ENCODE measurements at places on chromosomes 11 and 22. TPM values are rescaled to one million over a fixed set of nuclear protein-coding genes. Genes with fewer than 3 reads are reported as not detected.

Gene APOL4
- total RNA-seq: 0.20 TPM

Gene KRTAP5-5
- not detected for total RNA-seq

Gene BRSK2
- not detected for total RNA-seq

DNA sequence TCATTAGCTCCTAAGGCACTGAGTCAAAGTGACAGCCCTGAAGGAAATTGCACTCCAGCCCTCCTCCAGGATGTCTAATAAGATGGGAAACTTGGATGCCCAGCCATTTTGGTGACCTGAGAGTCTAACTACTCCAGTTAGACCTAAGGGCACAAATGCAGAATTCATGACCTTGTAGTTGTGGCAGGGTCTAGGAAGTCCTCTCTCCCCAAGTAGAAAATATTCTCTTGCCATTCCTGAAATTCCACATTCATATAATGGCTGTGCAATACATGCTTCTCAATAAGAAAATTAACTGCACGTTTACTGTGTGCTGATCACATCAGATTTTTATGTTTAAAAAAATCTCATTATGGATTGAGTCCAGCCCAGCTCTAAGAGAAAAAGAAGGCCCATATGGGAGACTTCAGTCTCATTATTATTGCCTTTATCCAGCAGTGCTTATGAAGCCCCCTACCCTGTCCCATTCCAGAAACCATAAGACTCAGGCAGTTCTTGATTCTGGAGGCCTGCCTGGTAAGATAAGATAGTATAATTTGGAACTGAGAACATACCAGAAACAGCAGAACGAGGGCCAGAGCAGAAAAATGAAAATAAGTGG is 133.7 kb upstream of the LDLRAD3 start:
- no peak for DNase-seq

DNA sequence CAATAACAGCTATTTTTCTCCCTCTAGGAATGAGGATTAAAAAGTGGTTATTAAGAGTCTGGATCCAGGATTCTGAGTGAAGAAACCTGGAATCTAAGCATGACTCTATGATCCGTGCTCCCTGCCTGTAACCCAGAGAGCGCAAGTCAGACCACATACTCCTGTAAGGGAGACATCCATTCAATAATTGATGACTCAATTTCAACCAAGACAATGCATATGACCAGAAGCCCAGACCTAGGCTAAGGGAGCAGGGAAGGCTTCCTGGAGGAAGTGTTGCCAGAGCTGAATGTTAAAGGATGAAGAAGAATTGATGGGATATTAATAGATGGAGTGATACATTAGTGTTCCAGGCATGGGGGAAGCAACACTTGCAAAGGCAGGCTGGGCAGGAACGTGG is 13.8 kb upstream of the PAMR1 start:
- DNase-seq: peak; percentile 31

- DNase-seq: no peak
These were observed 68.6 kb downstream of the RRAS2 start for GRCh38 chr11:14290422-14290821.

DNA sequence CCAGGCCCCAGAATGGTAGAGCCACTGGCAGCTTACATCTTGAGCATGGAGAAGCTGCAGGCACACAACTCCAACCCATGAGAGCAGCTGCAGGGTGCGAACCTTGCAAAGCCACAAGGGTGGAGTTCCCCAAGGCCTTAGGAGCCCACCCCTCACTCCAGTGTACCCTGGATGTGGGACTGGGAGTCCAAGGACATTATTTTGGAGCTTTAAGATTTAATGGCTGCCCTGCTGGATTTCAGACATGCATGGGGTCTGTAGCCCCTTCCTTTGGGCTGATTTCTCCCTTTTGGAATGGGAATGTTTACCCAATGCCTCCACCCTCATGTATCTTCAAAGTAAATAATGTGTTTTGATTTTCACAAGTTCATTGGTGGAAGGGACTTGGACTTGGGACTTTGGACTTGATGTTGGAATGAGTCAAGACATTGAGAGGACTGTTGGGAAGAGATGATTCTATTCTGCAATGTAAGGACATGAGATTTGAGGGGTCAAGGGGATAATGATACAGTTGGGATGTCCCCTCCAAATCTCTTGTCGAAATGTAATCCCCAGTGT is 1.1 kb upstream of the KRTAP5-7 start:
- no peak for DNase-seq

DNA sequence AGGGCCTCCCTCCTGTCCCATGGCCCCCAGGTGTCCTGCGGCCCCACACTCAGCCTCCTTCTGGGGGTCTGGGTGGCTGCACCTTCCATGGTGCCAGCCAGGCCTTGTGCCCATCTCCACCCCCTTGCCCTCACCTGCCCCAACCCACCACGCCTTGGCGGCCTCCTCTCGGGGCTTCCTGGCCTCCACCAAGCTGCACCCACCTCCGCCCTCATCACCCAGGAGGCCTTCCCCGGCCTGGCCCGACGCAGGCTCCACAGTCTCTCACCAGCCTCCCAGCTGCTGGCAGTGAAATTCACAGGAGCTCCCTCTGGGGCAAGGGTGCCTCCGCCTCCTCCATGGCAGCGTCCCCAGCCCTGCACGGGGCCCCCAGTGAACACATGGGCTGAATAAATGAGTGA is 35.9 kb upstream of the WNT7B start:
- no peak for DNase-seq

DNA sequence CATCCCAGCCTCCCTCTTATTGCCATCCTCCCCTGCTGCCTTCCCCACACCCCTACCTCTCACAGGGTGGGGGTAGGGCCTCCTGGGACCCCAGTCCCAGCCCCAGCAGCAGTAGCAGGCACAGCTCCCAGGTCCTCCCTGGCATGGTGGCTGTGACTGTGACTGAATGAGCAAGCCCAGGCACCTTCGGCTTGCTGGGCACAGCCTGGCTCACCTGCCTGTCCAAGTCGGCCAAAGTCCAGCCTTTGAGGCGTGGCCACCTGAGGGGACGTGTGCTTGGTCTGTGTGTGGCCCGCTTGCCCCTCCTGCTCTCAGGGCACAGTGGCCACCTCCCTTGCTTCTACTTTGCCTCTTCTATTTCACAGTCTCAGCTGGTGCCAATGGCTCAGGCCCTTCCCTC is at the start of gene TREH:
Gene TREH (minus strand): TSS at position 168 of the 400 bp plus-strand sequence. CDS start 23 bp downstream, at position 145.
- no peak for DNase-seq

- peak; percentile 97 for DNase-seq
These were observed 56.4 kb downstream of the MYH9 start for GRCh38 chr22:36331306-36331911.

- DNase-seq: no peak
These were observed 4.8 kb downstream of the ATG16L2 start for GRCh38 chr11:72818971-72819370.

Data from RPMI7951 (cell line).